ENCODE measurements at places on chromosomes 1 and 21. TPM values are rescaled to one million over a fixed set of nuclear protein-coding genes. Genes with fewer than 3 reads are reported as not detected.

- no peaks in the 10 kb centered on the region for H3K4me1 ChIP-seq
- no peak overlapping the region for H3K27ac ChIP-seq
- no peak for DNase-seq
- H3K4me3 ChIP-seq: no peak overlapping the region
These were observed 272.2 kb downstream of the VAV3 start for GRCh38 chr1:107692580-107693345.

GRCh38 chr1:244210884-244211558, 159.9 kb downstream of the ZBTB18 start:
- H3K4me3 ChIP-seq: no peak overlapping the region
- no peaks in the 10 kb centered on the region for H3K27me3 ChIP-seq
- DNase-seq: no peak
- H3K27ac ChIP-seq: no peak overlapping the region

DNA sequence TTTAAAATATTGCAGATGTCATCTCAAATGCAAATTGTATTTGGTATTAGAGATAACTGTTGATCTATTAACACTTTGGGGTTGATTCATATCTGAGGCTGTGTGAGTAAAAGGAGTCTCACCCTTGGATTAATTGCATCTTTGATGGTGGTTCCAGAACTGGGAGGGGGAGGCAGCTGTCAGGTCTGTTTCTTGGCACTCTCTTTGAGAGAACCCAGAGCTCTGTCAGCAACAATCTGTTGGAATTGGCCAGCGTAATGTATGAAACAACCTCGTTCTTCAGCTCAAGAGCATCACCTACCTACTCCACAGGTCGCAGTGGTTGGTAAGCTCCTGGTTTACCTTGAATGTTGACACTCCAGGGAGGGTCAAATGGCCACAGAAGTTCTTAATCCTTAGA, 424.1 kb downstream of the CAMTA1 start:
- no peaks in the 10 kb centered on the region for H3K27me3 ChIP-seq
- H3K36me3 ChIP-seq: no peaks in the 10 kb centered on the region
- H3K4me3 ChIP-seq: no peak overlapping the region
- no peaks in the 10 kb centered on the region for H3K4me1 ChIP-seq
- DNase-seq: no peak

- no peak overlapping the region for H3K4me3 ChIP-seq
- H3K36me3 ChIP-seq: no peaks in the 10 kb centered on the region
- H3K27ac ChIP-seq: no peak overlapping the region
- no peaks in the 10 kb centered on the region for H3K27me3 ChIP-seq
- no peaks in the 10 kb centered on the region for H3K4me1 ChIP-seq
These were observed 21.3 kb downstream of the FAM78B start for GRCh38 chr1:166145499-166145898.

- no peaks in the 10 kb centered on the region for H3K4me1 ChIP-seq
- no peaks in the 10 kb centered on the region for H3K36me3 ChIP-seq
- H3K4me3 ChIP-seq: no peak overlapping the region
- no peaks in the 10 kb centered on the region for H3K27me3 ChIP-seq
These were observed 249.4 kb upstream of the B3GALT2 start for GRCh38 chr1:193435781-193436180.

- DNase-seq: no peak
- no peak overlapping the region for H3K27ac ChIP-seq
- no peak overlapping the region for H3K4me3 ChIP-seq
- H3K27me3 ChIP-seq: no peaks in the 10 kb centered on the region
- peaks cover 43% of the 10 kb centered on the region for H3K4me1 ChIP-seq
These were observed 37.1 kb upstream of the NBL1 start for GRCh38 chr1:19606817-19607642.

DNA sequence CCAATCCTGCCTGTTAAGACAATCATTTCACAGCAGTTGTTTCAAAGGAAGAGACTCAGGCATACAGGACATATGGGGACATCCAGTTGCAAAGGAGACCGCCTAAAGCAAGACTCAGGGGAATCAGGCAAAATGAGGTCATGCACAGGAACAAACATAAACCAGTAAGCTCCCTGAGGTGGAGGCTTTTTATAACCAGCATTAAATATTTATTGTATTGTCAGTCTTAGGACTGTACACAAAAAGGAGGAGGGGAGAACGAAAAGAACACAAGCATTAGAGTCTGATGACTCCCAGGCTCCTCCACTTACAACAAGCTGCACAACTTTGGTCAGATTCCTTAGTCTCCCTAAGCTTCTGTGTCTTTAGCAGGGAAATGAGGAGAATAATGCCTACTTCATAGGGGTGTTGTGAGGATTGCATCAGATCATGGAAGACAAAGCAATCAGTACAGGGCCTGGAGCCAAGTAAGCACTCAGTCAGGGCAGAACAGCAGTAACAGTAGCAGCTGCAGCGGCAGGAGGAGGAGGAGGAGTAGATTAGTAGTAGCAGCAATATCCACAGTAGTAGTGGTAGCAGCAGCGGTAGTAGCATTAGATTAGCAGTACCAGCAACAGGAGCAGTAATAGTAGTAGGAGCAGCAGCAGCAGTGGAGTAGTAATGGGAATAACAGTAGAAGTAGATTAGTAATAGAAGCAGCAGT, 54.2 kb upstream of the SPATA6 start:
- peaks cover 37% of the 10 kb centered on the region for H3K4me1 ChIP-seq
- no peak overlapping the region for H3K4me3 ChIP-seq
- H3K36me3 ChIP-seq: no peaks in the 10 kb centered on the region
- DNase-seq: peak; percentile 30

DNA sequence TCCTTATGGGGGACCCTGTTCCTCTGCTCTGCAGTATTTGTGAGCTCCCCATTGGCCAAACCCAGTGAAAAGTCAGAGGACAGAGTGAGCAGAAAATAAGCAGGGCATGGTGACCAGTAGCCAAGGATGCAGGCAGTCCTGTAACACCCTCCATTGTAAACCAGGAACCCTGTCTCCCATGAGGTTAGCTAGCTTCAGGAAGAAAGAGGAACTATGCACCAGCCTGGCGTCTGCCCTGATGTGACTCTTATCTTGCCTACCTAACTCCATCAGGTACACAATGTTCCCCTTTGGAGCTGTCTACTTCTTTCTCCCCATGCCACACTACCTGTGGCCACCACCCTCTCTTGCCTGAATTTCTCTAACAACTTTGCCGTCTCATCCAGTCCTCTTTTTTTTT, 119.2 kb downstream of the LRIG2 start:
- no peak overlapping the region for H3K27ac ChIP-seq
- DNase-seq: no peak
- no peaks in the 10 kb centered on the region for H3K4me1 ChIP-seq
- H3K27me3 ChIP-seq: no peaks in the 10 kb centered on the region
- H3K36me3 ChIP-seq: no peaks in the 10 kb centered on the region

DNA sequence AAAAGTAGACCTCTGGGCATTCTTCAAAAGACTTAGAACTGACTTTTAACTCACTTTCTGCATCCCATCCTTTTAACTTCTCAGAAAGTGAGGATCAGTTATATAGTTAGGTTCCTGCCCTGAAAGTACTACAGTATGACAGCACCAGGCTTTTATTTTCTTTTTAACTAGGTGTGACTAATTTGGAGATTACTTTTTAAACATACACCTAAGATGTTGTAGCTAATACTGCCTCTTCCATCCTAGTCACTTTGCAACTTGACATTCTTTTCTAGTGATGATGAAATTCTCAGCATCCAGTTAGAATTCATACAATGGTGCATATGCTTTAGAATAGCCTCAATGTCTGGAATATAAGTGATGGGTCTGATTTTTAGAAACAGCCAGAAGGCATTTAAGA, 24.6 kb downstream of the RUNX1 start:
- H3K27ac ChIP-seq: no peak overlapping the region
- no peaks in the 10 kb centered on the region for H3K27me3 ChIP-seq
- peaks cover 5% of the 10 kb centered on the region for H3K4me1 ChIP-seq
- H3K4me3 ChIP-seq: no peak overlapping the region
- no peak for DNase-seq

DNA sequence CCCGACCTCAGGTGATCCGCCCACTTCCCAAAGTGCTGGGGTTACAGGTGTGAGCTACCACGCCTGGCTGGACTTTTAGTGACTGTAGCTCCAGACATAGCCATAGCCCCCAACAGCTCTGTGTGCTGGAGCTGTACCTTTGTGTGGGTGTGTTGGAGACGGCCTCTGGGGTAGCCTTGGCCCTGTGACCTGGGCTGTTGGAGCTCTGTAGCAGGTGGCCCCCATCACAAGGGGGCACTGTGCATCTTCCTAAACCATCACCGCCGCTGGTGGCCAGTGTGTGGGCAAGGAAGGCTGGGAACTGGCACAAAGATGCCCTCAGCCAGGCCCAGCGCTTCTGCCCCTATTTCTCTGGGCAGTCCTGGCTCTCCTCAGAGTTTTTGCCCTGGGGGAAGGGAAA, 38.4 kb upstream of the FOXO6 start:
- DNase-seq: no peak
- H3K4me3 ChIP-seq: no peak overlapping the region
- no peak overlapping the region for H3K27ac ChIP-seq
- H3K4me1 ChIP-seq: no peaks in the 10 kb centered on the region
- no peaks in the 10 kb centered on the region for H3K27me3 ChIP-seq

DNA sequence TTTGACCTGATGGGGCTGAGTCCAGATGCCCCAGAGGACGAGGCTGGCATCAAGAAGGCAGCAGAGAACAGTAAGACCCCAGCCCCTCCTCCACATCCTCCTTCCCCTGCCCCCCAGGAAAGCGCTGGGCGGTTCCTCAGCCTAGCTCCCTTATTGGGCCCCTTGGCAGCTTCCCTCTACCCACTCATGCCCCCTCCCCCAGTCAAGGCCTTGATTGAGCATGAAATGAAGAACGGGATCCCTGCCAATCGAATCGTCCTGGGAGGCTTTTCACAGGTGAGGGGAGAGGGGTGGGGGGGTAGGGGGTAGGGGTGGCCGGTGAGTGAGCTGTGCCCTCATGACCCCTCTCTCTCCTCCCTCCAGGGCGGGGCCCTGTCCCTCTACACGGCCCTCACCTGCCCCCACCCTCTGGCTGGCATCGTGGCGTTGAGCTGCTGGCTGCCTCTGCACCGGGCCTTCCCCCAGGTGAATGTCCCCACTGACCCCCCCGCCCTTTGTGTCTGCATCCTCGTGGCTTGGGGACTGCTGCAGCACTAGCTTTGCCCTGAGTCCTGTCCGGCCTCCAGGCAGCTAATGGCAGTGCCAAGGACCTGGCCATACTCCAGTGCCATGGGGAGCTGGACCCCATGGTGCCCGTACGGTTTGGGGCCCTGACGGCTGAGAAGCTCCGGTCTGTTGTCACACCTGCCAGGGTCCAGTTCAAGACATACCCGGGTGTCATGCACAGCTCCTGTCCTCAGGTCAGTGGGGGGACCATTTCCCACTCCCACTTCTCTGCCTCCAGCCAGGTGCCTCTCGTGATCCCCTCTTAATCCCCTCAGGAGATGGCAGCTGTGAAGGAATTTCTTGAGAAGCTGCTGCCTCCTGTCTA, 3.2 kb downstream of the LYPLA2 start:
- H3K27me3 ChIP-seq: no peaks in the 10 kb centered on the region
- DNase-seq: no peak
- no peak overlapping the region for H3K4me3 ChIP-seq
- H3K27ac ChIP-seq: no peak overlapping the region
- no peaks in the 10 kb centered on the region for H3K4me1 ChIP-seq
- peaks cover 8% of the 10 kb centered on the region for H3K36me3 ChIP-seq

GRCh38 chr1:87942165-87942564, 613.5 kb downstream of the LMO4 start:
- H3K27ac ChIP-seq: no peak overlapping the region
- H3K4me1 ChIP-seq: peaks cover 9% of the 10 kb centered on the region
- H3K36me3 ChIP-seq: no peaks in the 10 kb centered on the region
- H3K27me3 ChIP-seq: no peaks in the 10 kb centered on the region

DNA sequence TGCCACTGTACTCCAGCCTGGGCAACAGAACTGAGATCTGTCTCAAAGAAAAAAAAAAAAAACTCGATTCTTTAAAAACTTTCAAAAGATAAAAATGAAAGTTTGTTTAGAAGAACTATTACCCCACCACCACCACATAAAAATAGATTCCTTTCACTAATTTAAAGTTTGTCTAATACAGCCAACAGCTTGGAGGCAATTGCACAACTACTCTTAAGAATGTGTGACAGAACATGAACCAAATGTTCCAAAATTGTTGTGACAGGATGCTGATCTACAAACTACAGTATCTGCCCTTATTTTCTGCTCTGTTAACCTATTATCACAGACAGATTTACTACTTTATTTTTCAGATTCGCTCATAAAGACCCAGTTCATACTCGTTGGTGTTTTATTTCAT, 5.5 kb upstream of the TGFBR3 start:
- H3K27ac ChIP-seq: no peak overlapping the region
- H3K36me3 ChIP-seq: no peaks in the 10 kb centered on the region
- no peak for DNase-seq
- peaks cover 6% of the 10 kb centered on the region for H3K4me1 ChIP-seq
- H3K27me3 ChIP-seq: no peaks in the 10 kb centered on the region
- H3K4me3 ChIP-seq: no peak overlapping the region

GRCh38 chr1:201347498-201348210, 29.8 kb downstream of the TNNT2 start:
- H3K4me1 ChIP-seq: no peaks in the 10 kb centered on the region
- H3K36me3 ChIP-seq: no peaks in the 10 kb centered on the region
- H3K27me3 ChIP-seq: no peaks in the 10 kb centered on the region
- H3K4me3 ChIP-seq: no peak overlapping the region
- no peak overlapping the region for H3K27ac ChIP-seq
- DNase-seq: no peak

DNA sequence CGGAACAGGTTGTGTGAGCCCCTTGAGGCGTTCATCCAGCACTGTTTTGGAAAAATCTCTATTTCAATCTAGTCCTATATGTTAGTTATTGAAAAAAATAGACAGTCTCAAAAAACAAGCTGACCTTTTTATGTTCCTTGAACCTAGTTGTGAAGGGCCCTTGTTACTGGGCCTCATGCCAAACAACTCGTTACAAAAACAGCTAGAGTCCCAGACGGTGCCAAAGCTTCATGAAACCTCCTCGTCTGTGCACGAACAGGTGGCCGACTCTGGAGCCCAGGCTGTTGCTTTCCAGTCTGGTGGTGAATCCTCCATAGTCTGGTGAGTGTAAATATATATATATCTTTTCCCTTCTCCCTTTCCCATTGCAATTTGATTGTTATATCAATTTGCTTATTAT, at the start of gene CHIA:
Gene CHIA (plus strand): TSS at position 222 of the 400 bp plus-strand sequence. CDS start 19,617 bp downstream, outside the sequence.
- H3K36me3 ChIP-seq: no peaks in the 10 kb centered on the region
- H3K27ac ChIP-seq: no peak within 1 kb of the TSS
- H3K4me1 ChIP-seq: no peaks in the 10 kb centered on the region
- H3K4me3 ChIP-seq: no peak within 1 kb of the TSS
- H3K27me3 ChIP-seq: no peaks in the 10 kb centered on the region
- no peak for DNase-seq

GRCh38 chr1:111745675-111746613, 6.7 kb upstream of the INKA2 start:
- DNase-seq: no peak
- H3K36me3 ChIP-seq: no peaks in the 10 kb centered on the region
- H3K4me3 ChIP-seq: no peak overlapping the region
- H3K4me1 ChIP-seq: no peaks in the 10 kb centered on the region
- no peak overlapping the region for H3K27ac ChIP-seq
- H3K27me3 ChIP-seq: no peaks in the 10 kb centered on the region

CSF1 gene
- total RNA-seq: 124 TPM

KRTAP19-4 gene
- total RNA-seq: not detected

HES4 gene
- total RNA-seq: 26.9 TPM

AGO4 gene
- 11.5 TPM for total RNA-seq

SLC26A9 gene
- total RNA-seq: not detected

FGR gene
- total RNA-seq: 18.4 TPM

C8A gene
- not detected for total RNA-seq

DIO1 gene
- total RNA-seq: not detected

LCE3E gene
- not detected for total RNA-seq
